CD4-positive, alpha-beta T cell treated with Interleukin-1 beta for 1 hour (primary cell): ENCODE measurements at places on chromosomes 11 and 22.
A peak's percentile ranks its signal among the peaks of the same experiment; 100 is the strongest.

GRCh38 chr11:119774172-119774763, 45.3 kb upstream of the NECTIN1 start:
- DNase-seq: no peak

- no peak for DNase-seq
Measured at GRCh38 chr11:128832121-128832497, 35.0 kb downstream of the KCNJ1 start.

- no peak for DNase-seq
Measured at GRCh38 chr11:43440486-43440885, 81.8 kb downstream of the TTC17 start.

GRCh38 chr11:47067401-47067800, 109.3 kb downstream of the ARFGAP2 start:
- DNase-seq: no peak

DNA sequence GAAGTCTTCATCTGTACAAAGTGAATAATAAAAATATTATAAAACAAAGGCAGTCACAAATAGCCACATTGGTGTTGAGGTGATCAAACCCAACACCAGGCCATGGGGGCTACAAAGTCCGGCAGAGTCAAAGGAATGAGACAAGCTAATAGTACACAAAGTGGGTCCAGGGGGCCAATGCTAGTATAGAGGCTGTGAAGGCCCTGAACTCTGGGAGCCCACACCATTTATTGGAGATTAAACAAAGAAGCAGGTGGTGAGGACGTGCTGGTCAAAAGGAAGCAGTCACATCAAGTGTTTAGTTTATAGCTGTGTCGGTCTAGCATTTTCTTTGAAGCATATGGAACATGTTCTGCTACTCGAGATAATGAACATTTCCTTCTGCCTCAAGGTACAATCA, 58.6 kb upstream of the CCT8L2 start:
- DNase-seq: no peak

GRCh38 chr11:63888170-63889086, 28.5 kb downstream of the RCOR2 start:
- DNase-seq: peak; percentile 63

DNA sequence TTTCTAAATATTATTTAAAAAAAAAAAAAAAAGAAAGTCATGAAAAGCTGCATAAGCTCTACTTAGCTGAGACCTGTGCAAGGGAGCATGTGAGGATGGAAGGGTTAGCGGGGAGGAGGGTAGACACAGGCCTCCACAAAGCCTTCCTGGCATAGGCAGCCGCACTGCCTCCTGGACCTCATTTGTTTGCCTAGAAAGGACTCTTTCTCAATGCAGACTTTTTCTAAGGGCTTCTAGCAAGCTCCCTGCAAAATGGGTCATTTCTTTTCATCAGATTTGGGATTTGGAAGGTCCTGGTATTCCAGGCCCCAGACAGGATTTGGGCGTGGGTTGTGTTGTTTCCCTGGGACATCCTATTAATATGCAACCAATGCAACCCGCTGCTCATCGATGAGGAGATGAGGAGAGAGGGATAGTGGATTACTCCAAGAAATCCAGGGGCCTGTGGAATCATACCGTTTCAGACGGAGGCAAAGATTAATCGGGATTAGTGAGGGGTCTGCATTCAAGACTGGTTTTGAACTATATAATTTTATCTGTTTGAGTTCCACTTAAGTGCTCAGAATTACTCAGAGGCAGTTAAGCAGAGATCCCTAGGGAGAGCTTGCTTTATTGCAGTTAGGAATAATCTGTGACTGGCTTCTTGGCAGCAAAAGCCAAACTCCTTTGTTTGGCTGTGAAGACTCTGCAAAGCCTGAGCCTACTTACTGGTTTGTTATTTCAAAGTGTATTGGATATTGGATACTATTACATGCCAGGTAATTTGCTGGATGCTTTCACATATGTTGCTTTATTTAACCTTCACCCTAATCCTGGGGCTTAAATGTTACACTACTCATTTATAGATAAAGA, 106.9 kb upstream of the NAV2 start:
- no peak for DNase-seq

DNA sequence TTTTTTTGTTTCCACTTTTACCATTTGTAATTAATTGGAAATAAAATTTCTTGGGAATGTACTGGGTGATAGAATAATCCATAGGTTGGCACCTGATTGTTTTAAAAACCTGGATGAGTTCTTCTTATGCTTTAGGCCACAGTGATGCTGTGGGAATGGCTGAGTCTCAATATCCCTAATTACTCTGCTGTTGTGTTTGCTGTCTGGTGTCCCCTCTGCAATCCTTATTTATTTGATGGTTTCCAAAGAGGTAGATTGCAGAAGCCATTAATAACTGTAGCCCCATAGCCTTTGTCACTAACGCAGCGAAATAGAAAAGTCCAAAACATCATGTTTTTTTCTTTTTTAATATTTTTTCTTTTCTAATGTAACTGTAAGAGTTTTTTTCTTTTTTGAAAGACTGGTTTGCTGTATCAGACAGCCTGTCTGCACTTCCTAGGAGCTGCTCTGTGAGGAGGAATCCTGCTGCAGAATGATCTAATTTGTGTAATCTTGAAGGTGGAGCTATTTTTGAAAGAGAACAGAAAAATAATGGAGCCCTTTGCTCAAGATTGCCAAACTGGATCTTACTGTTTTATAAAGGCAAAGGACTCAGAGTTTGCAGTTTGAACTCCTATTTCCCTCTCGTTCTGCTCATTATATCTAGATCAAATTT, 14.9 kb downstream of the PACS1 start:
- no peak for DNase-seq

- no peak for DNase-seq
Measured at GRCh38 chr11:3126901-3127691, 38.0 kb downstream of the OSBPL5 start.
